ENCODE measurements at places on chromosomes 7 and 10.

DNA sequence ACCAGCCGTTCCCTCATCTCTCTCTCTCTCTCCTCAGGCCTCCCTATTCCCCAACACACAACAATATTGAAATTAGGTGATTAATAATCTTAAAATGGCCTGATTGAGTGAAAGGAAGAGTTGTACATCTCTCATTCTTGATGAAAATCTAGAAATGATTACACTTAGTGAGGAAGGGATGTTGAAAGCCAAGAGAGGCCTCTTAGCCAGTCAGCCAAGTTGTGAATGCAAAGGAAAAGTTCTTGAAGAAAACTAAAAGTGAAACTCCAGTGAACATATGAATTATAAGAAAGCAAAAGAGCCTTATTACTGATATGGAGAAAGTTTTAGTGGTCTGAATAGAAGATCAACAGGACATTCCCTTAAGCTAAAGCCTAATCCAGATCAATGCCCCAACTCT lies 695.1 kb downstream of the GRID1 start:
- DNase-seq, result no peak

DNA sequence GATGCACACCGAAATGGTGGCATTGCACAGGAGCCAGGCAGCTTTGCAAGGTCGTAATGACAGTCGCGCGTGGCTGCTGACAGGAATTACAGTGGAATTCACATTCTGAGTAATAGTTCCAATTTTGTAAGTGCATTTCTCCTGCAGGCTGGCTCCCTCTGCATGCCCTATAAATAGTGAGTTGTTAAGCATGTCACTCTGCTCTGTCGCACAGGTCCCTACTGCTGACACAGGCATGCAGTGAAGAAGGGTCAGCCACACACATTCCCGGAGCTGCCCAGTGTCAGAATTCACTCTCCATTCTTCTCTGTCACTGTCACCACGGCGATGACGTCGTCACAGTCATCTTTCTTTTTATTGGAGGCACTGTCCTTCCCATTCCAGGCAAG lies 49.2 kb upstream of the SHH start:
- DNase-seq, result no peak

- DNase-seq, result no peak
These were observed 8.1 kb downstream of the SRGN start for GRCh38 chr10:69096045-69096444.

- no peak for DNase-seq
These were observed 28.9 kb downstream of the ADD3 start for GRCh38 chr10:110036640-110037039.

GRCh38 chr10:63692220-63692896 lies 171.2 kb downstream of the REEP3 start:
- DNase-seq, result no peak

Data from activated gamma-delta T cell (primary cell).